ENCODE measurements at places on chromosomes 6 and 20. TPM values are rescaled to one million over a fixed set of nuclear protein-coding genes. Genes with fewer than 3 reads are reported as not detected.
A peak's percentile ranks its signal among the peaks of the same experiment; 100 is the strongest.

The HM13 gene
- 62.6 TPM for total RNA-seq

GRCh38 chr20:51627586-51627985 is 85.1 kb upstream of the NFATC2 start:
- H3K27ac ChIP-seq = no peak overlapping the region
- no peaks in the 10 kb centered on the region for H3K36me3 ChIP-seq
- H3K27me3 ChIP-seq = no peaks in the 10 kb centered on the region
- no peak for DNase-seq

GRCh38 chr6:50884364-50884763 is 65.7 kb downstream of the TFAP2B start:
- no peaks in the 10 kb centered on the region for H3K4me1 ChIP-seq
- H3K27ac ChIP-seq = no peak overlapping the region
- no peak for DNase-seq
- no peak overlapping the region for H3K4me3 ChIP-seq

DNA sequence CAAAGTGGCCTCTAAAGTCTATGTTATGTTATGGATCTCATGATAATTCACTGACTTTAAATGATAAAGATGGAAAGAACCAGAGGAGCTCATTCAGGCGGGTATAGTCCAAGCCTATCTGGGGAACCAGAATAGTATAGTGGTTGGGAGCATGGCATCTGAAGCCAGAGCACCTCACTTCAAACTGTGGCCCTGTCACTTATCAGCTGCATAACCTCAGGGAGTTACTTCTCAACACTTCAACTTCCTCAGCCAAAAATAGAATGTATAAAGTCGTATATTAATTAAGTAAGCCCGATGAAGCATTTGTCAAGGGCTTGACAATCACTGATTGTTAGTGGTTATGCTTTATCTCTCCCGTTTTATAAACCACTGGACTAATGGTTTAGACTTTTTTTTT is 112.7 kb downstream of the RTN4IP1 start:
- DNase-seq = peak; percentile 36
- H3K27ac ChIP-seq = no peak overlapping the region
- peaks cover 40% of the 10 kb centered on the region for H3K27me3 ChIP-seq
- H3K36me3 ChIP-seq = no peaks in the 10 kb centered on the region

DNA sequence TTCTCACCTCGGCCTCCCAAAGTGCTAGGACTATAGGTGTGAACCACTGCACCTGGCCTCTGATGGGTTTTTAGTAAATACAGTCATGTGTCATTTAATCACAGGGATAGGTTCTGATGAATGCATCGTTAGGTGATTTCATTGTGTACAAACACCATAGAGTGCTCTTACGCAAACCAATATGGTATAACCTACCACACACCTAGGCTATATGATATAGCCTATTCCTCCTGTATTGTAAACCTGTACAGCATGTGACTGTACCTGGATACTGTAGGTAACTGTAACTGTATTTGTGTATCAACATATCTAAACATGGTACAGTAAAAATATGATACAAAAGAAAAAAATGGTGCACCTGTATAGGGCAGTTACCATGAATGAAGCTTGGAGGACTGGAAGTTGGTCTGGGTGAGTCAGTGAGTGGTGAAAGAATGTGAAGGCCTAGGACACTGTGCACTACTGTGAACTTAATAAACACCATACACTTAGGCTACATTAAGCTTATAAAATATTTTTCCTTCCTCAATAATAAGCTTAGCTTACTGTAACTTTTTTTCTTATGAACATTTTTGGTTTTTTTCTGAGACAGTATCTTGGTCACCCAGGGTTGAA is 10.0 kb downstream of the BICRAL start:
- no peaks in the 10 kb centered on the region for H3K27me3 ChIP-seq
- peaks cover 15% of the 10 kb centered on the region for H3K4me1 ChIP-seq
- peak overlapping the region; percentile 75 for H3K27ac ChIP-seq

The SLC2A10 gene
- total RNA-seq = 15.6 TPM

The GSTA3 gene
- total RNA-seq = 0.32 TPM

DNA sequence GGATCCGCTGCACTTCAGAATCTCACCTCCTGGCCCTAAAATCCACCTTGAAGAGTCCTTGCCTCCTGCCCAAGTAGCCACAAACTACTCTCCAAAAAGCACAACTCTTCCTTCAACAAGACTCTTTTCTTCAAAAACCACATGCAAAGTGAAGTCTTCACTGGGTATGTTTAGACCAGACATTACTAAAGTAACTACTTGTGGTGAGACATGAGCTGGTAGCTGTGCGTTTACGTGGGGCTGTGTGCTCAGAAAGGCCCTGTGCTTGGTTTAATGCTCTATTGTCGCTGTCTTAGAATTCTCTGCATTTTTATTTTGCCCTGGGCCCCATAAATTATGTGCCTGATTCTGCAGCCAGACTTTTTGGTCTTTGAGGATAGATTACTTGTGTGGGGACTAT is 104.4 kb upstream of the HDAC2 start:
- no peak for DNase-seq
- H3K4me3 ChIP-seq = no peak overlapping the region
- H3K27me3 ChIP-seq = no peaks in the 10 kb centered on the region
- no peak overlapping the region for H3K27ac ChIP-seq
- peaks cover 9% of the 10 kb centered on the region for H3K4me1 ChIP-seq
- H3K36me3 ChIP-seq = peaks cover 2% of the 10 kb centered on the region

DNA sequence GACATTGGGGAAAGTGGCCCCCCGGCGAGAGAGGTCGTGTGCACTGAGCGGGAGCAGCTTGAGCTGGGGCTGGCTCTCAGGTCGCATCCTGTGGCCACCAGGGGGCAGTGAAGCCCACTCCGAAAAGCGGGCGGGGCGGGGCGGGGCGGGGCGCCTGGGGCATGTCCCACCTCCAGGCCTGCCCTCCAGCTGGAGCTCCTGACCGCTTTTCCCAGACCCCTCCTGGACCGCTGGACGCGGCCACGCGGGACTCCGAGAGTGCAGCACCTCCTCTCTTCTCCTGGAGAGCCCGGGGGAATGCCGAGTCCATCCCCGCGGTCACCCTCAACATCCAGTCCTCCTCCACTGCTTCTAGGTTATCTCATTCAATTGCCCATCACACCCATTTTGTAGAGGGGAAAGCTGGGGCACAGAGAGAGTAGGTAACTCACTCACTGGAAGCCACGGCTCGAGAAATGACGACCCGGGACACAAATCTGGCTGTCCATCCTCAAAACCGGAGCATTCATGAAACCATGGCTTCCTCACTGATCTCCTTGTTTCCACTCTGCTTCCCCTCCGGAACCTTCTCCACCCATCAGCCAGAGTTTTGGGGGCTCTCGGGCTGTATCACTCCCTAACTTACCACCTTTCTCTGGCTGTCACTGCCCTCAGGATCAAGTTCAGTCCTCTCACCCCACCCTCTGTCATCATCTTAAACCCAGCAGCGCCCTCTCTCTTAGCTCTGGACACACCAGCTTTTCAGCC is 24.1 kb downstream of the COX4I2 start:
- DNase-seq = peak; percentile 86
- H3K27ac ChIP-seq = no peak overlapping the region
- H3K36me3 ChIP-seq = no peaks in the 10 kb centered on the region
- peaks cover 6% of the 10 kb centered on the region for H3K4me1 ChIP-seq
- H3K4me3 ChIP-seq = peak overlapping the region; percentile 21

DNA sequence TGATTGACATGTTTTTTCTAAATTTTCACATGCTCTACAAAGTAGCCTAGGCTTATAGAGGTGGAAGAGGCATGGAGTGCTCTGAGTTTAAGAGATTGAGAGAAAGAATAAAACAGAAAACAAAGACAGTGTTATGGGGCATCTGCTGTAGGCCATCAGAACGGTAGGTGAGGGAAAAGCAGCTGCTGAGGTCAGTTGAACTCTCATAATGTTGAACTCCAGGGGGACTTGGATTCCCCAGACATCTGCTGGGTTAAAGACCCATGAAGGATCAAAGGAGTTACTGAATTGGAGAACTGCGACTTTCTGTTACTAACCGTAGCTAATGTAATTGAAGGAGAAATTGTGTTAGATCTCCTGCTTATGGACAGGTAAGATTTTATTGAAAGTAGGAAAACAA is 333.9 kb downstream of the TFAP2B start:
- no peak for DNase-seq
- H3K36me3 ChIP-seq = no peaks in the 10 kb centered on the region
- no peaks in the 10 kb centered on the region for H3K27me3 ChIP-seq
- H3K27ac ChIP-seq = no peak overlapping the region
- peaks cover 8% of the 10 kb centered on the region for H3K4me1 ChIP-seq

GRCh38 chr6:89562093-89562973 is 76.2 kb downstream of the LYRM2 start:
- H3K4me3 ChIP-seq = no peak overlapping the region
- peaks cover 8% of the 10 kb centered on the region for H3K4me1 ChIP-seq
- no peak overlapping the region for H3K27ac ChIP-seq
- no peaks in the 10 kb centered on the region for H3K36me3 ChIP-seq
- no peaks in the 10 kb centered on the region for H3K27me3 ChIP-seq

- peaks cover 10% of the 10 kb centered on the region for H3K4me1 ChIP-seq
- peak overlapping the region; percentile 54 for H3K27ac ChIP-seq
- no peaks in the 10 kb centered on the region for H3K36me3 ChIP-seq
- no peaks in the 10 kb centered on the region for H3K27me3 ChIP-seq
- DNase-seq = no peak
Measured at GRCh38 chr20:6623989-6624388, 143.5 kb upstream of the BMP2 start.

DNA sequence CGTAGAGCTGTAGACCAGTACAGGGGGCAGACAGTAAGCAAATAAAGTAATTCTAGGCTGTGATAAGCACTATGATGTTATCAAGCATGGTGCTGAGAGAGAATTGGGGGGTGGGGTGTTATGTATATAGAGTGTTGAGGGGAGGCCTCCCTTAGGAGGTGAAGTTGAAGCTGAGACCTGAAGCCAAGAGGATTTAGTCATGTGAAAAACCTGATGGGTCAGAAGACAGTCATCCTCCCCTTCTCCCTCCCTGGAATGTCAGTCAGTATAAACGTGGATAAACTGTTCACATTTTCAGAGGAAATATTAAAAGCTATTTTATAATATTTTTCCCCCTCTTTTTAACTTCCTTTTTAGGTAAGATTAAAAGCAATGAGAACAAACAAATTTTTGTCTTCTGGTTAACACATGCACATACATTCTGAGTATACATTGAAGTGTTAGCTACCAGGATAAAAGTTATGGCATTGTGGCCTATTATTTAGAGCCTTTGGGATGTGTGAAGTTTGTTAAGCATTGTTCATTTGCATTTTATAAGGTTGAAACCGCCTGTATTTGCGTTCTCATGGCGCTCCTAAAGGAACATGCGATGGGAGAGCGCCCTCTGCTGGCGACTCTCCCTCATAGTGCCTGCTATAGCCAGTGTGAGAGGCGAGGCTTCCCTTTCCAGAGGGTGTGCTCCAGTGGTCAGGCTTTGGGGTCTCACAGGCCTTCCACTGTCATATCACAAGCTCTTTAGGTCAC is 35.4 kb upstream of the MAPK13 start:
- peaks cover 4% of the 10 kb centered on the region for H3K36me3 ChIP-seq
- H3K27ac ChIP-seq = peak overlapping the region; percentile 1
- peak; percentile 87 for DNase-seq
- H3K27me3 ChIP-seq = no peaks in the 10 kb centered on the region
- H3K4me3 ChIP-seq = no peak overlapping the region

GRCh38 chr20:19824861-19825260 is 66.8 kb downstream of the RIN2 start:
- no peak overlapping the region for H3K4me3 ChIP-seq
- no peaks in the 10 kb centered on the region for H3K27me3 ChIP-seq
- no peak for DNase-seq
- no peaks in the 10 kb centered on the region for H3K36me3 ChIP-seq

DNA sequence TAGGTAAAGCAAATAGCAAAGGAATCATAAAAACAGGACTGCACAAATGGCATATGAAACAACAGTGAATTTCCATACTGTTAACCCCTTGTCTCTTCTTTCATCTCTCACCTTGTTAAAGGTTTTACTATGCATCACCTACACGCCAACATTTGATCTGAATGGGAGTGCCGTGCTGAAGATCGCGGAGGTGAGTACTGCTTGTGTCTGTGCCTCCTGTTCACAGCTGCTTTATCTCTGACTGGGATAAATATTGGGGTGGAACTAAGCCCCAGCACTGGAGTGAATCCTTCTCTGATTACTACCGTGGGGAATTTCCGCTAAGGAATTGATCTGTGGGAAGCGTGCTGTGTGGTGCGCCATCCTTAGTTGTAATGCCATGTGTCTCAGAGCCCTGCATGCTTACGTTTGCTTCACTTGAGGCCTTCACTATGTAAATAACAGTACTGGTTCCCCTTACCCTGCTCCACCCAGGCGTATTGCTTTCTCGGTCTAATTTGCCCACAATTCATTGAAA is 11.4 kb upstream of the PBOV1 start:
- H3K27ac ChIP-seq = no peak overlapping the region
- no peaks in the 10 kb centered on the region for H3K36me3 ChIP-seq
- H3K4me1 ChIP-seq = peaks cover 30% of the 10 kb centered on the region
- no peaks in the 10 kb centered on the region for H3K27me3 ChIP-seq

DNA sequence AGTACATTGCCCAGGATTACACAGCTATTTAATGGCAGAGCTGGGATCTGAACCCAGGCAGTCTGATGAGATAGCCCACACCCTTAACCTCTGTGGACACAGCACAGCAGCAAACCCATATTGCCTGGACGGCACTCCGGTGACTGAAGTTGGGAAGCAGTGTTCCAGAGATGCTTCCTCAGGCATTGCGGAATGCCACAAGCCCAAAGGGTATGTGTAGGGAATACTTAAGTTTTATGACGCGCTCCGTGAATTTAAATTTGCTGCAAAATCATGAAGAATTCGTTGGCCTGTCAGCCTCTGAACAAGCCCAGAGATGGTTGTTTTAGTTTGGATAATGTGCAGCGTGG is 46.4 kb downstream of the PSMG4 start:
- no peak overlapping the region for H3K27ac ChIP-seq
- DNase-seq = no peak
- H3K36me3 ChIP-seq = no peaks in the 10 kb centered on the region
- H3K27me3 ChIP-seq = no peaks in the 10 kb centered on the region
- no peak overlapping the region for H3K4me3 ChIP-seq

All from cardiac muscle cell (in vitro differentiated cells and primary cell).